NB4 (cell line): ENCODE measurements at places on chromosomes 3 and 15.

DNA sequence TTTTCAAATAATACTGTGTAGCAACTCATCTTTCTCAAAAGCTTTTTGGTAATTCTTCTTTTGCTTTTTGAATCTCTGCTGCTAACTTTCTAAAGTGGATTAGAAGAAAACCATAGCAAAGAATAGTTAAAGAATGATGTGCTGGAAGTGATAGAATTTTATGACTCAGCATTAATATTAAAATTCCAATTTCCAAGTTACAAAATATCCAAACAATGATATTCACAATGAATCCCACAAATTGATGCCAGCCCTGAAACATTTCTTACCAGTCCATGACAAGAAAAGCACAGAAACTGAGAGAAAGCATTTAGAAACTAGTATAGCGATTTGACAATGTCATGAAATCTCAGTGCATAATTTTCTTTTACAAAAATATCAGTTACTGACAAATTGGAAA, 482.2 kb downstream of the RBMS3 start:
- no peak for DNase-seq

- no peak for DNase-seq
Measured at GRCh38 chr3:118938183-118938961, 96.3 kb downstream of the IGSF11 start.

DNA sequence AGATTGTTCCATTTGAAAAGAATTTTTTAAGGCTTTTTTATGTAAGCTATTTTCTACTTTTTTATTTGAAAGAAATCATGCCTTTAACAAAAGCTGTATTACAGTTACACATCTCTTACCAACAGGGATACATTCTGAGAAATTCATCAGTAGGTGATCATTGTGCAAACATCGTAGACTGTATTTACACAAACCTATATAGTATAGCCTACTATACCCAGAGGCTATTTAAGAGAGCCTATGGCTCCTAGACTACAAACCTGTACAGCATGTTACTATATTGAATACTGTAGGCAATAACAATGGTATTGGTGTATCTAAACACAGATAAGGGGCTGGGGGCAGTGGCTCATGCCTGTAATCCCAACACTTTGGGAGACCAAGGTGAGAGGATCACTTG, 43.1 kb downstream of the PEAK1 start:
- DNase-seq, result no peak

DNA sequence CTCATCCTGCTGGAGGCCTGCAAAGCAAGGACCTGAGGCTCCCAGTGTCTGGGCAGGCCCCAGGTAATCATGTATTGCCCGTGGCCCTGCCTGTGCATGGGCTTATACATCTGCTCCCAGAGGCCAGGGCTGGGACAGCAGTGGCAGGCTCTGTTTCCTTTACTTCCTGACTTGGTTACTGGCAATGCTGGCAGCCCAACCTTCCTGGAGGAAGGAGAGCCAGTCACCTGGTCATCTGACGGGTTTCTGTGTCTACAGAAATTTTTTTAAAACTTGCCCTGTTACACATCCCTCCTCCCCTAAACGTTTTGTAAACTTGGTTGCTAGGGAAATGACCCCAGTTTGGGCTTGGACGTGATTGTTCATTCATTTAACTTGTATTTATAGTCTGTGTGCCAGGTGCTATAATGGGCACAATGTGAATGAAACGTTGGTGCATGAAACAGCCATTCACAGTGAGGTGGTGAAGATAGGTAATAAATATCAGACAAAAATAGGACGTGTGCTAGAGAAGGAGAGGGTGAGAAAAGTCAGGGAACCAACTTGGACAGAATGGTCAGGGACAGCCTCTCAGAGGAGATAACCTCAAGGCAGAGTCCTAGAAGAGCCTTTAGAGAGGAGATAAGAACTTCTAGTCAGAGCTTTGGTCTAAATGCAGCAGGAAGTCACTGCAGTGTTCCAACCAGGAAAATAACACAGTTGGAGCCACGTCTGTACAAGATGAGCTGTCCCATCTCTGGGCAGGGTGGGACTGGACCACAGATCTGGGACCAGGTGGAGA, 14.1 kb downstream of the TEX264 start:
- peak; percentile 26 for DNase-seq

- no peak for DNase-seq
Measured at GRCh38 chr3:143840636-143841035, 7.6 kb downstream of the SLC9A9 start.

DNA sequence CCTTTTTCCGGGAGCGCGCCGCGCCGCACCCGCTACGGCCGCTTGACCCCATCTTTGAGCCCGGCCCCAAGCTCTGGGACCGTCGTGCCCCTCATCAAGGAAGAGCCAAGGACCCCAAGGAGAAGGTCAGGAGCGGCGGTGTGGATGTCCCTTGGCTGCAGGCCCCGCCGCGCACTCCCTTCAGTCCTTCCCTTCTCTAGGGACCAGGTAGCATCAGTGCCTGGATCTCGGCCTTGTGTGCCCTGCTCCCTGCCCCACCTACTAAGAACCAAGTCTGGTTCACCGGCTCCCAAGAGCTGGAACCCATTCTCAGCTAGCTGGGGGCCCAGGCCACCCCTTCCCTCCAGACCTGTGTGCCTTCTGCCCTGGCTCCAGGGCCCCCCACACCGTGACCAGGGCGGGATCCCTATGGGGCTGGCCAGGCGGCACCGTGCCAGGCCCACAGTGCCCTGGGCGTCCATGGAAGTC, 69.3 kb upstream of the CGNL1 start:
- DNase-seq, result no peak

- no peak for DNase-seq
Measured at GRCh38 chr15:71323584-71323983, 208.3 kb downstream of the THSD4 start.

DNA sequence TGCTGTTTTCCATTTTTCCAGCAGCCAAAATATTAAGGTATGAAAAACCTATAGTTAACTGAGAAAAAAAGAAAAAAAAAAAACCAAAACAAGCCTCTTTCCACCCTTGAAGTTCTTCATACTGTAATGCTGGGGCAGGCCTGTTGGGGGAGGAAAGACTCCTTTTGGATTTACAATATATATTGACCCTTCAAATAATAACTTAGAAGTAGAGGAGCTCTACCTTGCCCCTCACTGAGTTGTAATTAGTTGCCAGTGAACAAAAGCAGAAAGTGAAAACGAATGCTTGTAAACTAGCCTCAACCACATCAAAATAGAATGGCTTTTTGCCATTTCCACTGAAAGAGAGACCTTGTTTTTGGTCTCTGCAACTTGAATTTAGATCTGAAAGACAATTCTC, 326.6 kb downstream of the NR2F2 start:
- DNase-seq, result peak; percentile 18

- peak; percentile 38 for DNase-seq
Measured at GRCh38 chr15:82139823-82140268, 94.0 kb upstream of the MEX3B start.

DNA sequence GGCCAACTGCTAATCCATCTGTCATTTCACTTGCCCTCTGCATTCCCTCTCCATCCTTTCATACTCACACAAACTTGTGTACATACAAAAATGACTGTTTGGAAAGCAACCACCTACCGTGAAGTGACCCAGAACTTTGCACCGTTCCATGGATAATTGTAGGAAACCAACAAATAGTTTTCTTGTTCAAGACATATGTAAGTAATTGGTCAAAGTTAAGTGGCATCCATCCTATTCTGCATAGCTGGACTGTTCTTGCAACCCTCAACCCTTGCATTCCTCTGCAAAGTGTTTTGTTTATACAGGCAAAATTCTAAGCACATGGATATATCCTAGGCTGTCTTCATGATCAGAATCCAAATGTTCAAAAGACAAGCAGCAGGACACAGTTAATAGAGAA, 592.5 kb downstream of the MECOM start:
- DNase-seq, result no peak

- no peak for DNase-seq
Measured at GRCh38 chr3:30135190-30135589, 471.2 kb upstream of the TGFBR2 start.

DNA sequence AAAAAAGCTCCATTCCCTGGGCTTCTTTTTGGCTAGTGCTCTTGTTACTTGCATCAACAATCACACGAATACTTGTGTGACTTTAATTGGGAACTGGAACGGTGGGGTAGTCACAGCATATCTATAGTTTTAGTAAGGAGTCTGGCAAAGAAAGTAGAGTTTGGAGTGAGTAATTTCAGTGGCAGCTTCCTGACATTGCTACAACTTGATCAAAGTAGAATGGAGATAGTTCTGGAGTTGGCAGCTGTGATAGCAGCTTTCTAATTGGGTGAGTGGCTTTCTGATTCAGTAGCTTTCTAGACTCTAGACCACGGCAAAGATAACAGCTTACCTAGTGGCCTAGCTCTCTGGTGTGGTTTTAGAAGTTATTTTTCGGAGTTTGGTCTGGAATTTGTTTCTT, 475.0 kb downstream of the TUSC7 start:
- DNase-seq, result no peak

GRCh38 chr15:93029214-93029835, 59.7 kb downstream of the RGMA start:
- DNase-seq, result no peak

- no peak for DNase-seq
Measured at GRCh38 chr15:58294681-58295254, 137.0 kb upstream of the LIPC start.

- no peak for DNase-seq
Measured at GRCh38 chr15:98513428-98513986, 134.8 kb upstream of the IGF1R start.

GRCh38 chr15:98900356-98900755, 107.2 kb downstream of the PGPEP1L start:
- no peak for DNase-seq

DNA sequence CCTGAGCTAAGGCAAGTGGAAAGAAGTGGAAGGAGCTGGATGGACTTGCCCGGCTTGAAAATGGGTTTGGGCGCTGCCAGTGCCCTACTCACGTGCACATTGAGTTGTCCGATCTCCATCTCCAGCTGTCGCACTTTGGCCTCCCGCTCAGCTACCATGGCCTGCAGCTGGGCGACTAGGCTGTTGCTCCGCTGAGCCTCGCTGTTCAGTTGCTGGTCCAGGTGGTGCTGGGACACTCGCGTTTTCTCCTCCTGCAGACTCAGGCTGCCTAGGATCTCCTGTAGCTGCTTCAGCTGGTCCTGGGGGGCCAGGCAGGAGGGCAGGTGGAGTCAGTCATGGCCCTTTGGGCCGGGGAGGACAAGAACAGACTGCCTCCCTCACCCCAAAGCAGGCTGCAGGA, 33.0 kb upstream of the HHATL start:
- DNase-seq, result no peak

DNA sequence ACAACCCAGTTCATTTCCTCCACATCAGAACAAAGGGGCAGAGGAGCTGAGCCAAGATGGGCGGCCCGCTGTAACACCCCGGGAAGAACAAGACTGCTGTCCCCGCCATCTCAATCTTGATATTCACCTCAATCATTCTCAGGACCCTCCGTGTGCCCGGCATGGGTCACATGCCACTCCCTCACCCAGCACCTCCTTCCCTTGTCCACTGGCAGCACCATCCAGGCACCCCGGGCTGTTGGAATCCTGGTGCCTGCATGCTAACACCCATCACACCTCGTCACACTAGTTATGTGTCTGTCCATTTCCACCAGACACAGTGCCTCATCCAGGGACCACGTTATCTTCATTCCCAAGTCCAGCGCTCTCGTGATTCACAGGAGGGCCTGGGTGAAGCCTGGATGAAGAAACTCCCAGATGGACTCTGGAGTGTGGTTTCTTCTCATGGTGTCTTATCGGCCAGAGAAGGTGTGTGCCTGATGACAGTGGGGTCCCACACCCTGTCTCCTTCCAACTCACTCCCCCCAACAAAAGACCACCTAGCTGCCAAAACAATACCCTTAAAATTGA, 16.7 kb downstream of the MEGF11 start:
- DNase-seq, result no peak

- peak; percentile 39 for DNase-seq
Measured at GRCh38 chr15:41256577-41257038, 25.5 kb downstream of the CHP1 start.

DNA sequence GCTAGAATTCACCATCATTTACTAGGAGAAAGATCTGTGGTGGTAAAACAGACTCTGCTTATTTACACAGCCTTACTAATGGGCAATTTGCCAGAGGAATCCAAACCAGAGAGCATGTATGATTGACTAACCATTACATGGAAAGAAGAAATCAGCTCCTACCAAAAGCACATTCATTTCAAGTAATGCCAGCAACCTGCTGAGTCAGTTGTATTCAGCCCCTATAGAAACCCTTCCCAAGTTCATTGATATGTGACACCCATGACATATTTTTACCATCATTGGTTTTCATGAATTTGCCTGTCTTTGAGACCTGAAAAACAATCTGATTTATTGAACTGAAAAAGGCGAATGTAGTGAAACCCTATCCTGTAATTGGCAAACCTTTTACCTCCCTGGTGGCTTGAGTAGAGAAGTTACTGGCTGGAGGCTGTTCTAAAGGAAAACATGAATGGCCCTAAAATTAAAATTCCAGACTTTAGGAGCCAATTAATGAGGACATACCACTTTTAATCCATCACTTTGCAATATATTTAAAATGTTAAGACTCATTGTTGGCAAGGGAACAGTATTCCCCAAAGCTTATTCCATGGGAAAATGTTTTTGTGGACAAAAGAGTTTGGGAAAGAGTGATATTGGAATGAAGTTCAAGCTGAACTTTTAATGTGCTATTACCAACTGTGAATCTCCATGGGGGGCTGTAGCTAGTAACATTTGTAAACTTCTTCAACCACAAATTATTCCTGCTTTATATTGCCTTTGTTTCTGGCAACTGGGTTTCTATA, 542.9 kb downstream of the FHIT start:
- no peak for DNase-seq

DNA sequence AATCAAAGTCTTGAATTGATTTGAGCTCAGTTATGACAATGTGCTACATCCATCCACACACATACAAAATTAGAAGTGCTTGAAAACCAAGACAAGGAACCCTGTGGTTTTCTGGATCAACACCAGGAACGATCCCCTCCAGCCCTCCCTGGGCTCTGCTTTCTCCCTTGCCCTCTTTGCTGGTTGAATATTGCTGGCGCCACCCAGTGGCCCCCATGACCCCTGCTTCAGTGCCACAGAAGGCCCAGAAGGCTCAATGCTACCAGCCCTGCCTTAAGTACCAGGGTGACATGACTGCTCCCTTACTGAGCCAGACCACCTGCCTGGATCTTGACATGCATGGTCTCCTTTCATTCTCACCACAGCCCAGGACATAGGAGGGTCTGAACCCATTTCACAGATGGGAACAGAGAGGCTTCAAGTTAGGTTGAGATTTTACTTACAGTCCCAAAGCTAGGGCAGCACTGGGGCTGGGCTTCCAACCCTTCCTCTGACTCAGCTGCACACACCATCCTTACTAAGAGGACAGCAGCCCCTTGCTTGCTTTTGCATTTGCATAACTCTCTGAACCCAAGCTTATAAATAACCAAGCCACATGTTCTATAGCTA, 15.0 kb downstream of the IL12A start:
- peak; percentile 46 for DNase-seq

DNA sequence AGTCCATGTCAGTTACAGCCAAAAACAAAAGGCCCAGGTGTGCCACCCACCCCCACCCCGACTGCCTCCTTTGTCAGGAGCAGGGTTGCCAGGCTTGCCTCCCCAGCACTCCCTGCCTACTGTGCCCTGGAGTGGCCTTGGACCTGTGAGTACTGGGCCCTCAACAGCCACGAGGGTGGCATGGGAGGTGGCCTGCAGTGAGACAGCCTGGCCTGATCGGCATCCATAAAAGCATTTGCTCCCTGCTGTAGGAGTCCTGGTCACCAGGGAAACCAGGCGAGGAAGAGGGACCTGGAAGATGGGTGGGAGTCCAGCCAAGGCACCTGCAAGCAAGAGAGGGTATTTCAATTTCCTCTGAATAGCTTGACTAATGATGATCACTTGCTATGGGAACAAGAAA, 56.4 kb upstream of the KCNMB2 start:
- no peak for DNase-seq
